ENCODE measurements at places on chromosomes 5 and 9.

DNA sequence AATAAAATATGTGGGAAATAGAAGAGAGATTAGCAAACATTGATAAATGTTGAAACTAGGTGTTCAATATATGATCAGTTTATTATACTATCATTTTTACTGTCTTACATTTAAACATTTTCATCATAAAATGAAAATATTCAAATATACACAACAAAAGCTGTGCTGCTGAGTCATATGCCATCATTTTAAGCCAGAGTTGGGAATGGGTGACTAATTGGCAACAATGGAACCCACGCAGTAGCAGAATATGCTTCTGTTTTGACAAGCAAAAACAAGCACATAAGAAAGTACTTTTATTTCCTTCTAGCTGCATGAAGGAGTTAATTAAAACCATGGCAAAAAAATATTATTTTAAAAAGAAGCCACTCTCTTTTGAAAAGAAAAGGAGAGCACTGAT is 340.0 kb upstream of the EDIL3 start:
- no peak for DNase-seq

- DNase-seq = no peak
Measured at GRCh38 chr5:178994580-178995340, at the start of gene GRM6. TSS of gene GRM6 (minus strand) at chr5:178995320. CDS start at chr5:178994944, 376 bp downstream.

- no peak for DNase-seq
Measured at GRCh38 chr5:81125959-81126358, 107.2 kb upstream of the CKMT2 start.

DNA sequence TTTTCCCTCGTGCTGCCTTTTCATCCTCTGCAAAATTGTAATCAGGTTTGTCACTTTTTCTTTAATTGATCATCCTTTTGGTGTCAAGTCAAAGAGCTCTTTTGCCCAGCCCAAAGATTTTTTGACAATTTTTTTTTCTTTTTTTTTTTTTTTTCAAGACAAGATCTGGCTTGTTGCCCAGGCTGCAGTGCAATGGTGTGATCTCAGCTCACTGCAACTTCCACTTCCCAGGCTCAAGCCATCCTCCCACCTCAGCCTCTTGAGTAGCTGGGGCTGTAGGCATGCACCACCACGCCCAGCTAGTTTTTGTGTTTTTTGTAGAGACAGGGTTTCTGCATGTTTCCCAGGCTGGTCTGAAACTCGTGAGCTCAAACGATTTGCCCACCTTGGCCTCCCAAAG is 36.7 kb downstream of the CDK7 start:
- DNase-seq = no peak

DNA sequence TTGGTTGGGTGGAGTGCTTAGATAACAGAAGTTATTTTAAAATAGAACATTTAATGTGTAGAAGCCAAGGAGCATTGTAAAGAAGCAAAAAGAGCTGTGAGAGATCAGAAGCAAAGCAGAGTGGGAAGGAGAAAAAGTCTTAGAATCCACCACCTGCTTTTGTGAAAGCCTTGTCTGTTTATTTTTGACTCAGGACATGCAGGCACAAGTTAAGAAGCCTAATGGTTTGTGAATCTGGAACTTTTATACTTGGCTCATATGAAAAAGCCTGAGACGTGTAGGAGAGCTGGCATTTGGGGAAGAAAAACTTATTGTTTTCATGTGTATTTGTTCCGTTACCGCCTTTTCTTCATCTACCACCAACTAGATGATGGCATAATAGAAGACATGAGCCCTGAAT is 38.5 kb upstream of the ITGA2 start:
- DNase-seq = no peak

- DNase-seq = no peak
Measured at GRCh38 chr5:179258922-179259730, 86.1 kb downstream of the ADAMTS2 start.
